NCI-H524 (cell line): ENCODE measurements at places on chromosomes 6 and 20.

GRCh38 chr6:42694586-42694985 lies 27.8 kb downstream of the PRPH2 start:
- DNase-seq, result no peak

GRCh38 chr20:50298554-50299324 lies 108.1 kb downstream of the CEBPB start:
- DNase-seq, result no peak

DNA sequence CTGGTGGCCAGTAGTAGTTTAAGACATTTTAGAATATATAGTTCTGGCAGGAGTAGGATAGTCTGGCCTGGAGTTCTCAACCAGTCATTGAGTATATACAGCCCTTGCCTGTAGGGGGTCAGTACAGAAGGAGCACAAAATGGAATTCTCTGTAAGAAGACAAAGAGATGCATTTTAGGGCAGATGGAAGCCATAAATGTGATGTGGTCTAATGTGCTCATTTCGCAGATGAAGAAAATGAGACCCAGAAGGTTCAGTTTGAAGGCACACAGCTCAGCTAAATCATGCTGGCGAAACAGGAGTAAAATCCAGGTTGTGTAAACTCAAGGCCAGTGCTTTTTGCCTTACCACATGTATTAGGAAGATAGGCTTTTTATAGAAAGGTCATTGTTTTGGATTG lies 29.6 kb downstream of the QKI start:
- no peak for DNase-seq

DNA sequence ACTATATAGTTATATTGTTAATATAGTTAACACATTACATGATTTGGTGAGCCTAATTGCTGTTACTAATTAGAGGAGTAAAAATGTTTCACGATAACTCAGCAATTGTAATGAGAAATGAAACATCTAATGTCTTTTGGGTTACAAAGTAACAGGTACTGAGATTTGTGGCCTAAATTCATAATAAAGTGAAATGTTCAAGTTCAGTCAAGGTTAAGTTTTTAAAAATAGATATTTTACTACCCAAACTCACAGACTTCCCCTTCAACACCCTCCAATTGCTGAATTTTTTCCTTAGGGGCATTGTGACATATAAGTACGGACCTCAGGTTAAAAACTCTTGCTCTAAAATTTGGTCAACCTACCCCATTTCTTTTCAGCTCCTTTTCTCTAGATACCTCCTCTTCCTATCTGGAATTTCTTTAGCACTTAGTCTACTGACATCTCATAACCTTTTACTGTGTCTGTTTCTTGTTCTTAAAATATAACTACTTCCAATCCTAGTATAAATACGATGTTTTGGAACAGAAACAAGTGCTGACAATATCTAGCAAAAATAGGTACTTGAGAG lies 112.3 kb upstream of the PRSS16 start:
- no peak for DNase-seq

DNA sequence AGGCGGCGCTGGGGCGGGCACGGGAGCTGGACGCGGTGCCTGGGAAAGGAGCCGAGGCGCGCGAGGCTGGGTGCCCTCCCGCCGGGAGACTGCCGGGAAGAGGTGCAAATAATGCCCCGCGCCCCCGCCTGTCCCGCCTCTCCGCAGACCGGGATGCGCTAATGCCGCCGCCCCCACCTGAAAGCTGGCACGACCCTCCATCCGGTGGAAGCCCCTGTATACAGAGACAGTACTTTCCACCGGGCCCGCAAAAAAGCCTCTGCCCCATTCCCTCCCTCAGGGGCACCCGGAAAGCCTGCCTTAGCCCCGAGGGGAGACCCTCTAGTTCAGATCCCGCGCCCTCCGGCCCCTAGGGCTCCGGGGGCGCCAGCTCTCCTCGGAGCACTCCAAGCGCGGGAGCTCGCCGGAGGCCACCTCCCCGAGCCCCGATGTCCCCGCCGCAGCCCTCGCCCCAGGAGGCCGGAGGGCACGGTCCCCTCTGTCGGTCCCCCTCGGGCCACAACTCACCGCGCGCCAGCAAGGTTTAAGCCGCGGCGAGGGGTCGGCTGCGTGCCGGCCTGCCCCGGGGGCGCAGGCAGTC lies 1.2 kb downstream of the GRM4 start:
- DNase-seq, result no peak

DNA sequence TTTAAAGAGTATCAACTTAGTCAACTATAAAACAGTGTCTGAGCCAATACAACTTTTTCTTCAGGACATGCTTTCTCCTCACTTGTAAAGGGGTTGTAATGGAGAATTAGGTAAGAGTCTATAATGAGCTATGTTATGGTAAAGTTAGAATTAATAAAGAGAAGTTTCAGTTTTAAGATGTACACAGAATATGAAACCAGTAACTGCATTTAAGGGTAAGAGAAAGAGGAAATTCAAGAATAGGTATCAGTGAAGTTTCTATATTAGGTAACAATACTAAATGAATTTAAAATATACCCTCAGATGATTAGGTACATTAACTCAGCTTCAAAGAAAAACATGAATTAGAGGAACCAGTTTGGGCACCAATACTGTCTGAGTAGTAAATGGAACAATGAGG lies 1444.3 kb upstream of the ADGRB3 start:
- no peak for DNase-seq

GRCh38 chr20:61885759-61886715 lies 179.6 kb downstream of the TAF4 start:
- DNase-seq, result no peak

DNA sequence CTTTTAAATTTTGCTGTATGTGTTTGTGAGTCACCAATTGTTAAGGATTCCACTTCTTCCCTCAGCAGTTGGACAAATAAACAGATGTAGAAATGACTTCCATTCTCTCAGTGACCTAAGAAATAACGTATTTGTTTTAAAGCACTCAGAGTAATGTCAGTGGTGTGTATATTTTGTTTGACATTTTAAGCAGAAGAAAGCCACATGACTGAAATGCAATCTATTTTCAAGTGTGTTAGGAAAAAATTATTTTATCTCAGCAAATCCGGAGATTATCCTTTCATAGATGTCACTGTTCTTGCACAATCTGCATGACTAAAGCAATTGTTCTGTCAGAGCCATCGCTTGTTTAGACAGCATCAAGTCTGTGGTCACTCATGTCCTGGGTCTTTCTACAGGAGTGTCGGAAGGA lies 77.1 kb downstream of the JAG1 start:
- DNase-seq, result no peak

- DNase-seq, result no peak
Observed at GRCh38 chr20:44039147-44039546, 124.5 kb downstream of the TOX2 start.

GRCh38 chr20:61875221-61875885 lies 190.3 kb downstream of the TAF4 start:
- DNase-seq, result no peak

DNA sequence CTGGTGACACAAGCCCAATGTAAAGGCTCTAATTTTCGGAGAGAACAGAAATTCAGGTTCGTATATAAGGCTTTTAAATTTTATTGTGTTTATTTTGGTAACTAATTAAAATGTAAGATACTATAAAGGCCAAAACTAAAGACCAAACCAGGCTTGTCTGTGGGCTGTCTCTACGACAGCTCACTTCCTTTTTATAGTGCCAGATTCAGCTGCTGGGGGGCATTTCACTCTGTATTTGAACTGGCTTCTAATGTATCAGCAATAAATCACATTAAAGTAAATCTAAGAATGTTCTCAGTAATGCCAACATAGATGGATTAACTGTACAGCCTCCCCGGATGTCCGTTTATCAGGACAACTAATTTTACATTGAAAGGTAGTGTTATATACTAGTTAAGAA lies 31.1 kb upstream of the STXBP5 start:
- no peak for DNase-seq

- no peak for DNase-seq
Observed at GRCh38 chr6:6886171-6886885, 221.4 kb upstream of the RREB1 start.

- no peak for DNase-seq
Observed at GRCh38 chr6:8020083-8020482, 44.1 kb downstream of the BLOC1S5 start.

GRCh38 chr6:36127462-36128016 lies 2.8 kb upstream of the MAPK13 start:
- DNase-seq, result no peak

GRCh38 chr6:8219352-8219943 lies 117.1 kb upstream of the EEF1E1 start:
- no peak for DNase-seq

- no peak for DNase-seq
Observed at GRCh38 chr6:42182101-42182500, 8.9 kb downstream of the GUCA1A start.

DNA sequence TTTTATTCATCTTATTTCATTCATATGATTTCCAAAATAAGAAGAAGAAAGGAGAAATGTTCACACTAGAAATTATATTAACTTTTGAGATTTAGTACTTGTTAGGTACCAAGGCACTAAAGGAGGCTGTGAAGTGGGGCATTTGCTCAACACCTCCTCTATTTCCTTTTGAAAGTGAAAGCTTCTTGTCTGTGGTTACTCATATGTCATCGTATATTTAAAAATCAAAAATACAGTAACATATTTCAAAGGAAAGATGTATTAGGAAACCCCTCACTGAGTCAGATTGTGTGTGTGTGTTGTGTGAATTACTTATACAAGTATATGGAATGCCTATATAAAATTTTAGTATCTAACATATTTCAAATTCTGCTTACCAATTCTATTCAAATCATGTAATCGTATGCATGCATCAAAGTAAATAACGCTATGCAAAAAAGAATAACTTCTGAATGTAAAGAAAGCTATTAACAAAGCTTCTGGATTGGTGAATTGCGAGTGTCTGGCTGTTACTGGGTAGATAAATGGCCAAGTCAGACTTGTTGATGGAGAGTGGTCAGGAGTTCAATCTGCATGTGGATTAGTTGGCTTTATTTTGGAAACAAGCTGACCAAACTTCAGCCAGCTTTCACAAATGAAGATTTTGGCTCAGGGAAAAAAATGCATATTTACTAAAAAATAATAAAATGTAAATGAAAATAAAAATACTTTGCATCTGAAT lies 70.9 kb downstream of the PACRG start:
- no peak for DNase-seq

GRCh38 chr6:165060720-165061119 lies 248.7 kb downstream of the C6orf118 start:
- no peak for DNase-seq

- peak; percentile 51 for DNase-seq
Observed at GRCh38 chr6:36559011-36559793, 11.9 kb upstream of the STK38 start.

DNA sequence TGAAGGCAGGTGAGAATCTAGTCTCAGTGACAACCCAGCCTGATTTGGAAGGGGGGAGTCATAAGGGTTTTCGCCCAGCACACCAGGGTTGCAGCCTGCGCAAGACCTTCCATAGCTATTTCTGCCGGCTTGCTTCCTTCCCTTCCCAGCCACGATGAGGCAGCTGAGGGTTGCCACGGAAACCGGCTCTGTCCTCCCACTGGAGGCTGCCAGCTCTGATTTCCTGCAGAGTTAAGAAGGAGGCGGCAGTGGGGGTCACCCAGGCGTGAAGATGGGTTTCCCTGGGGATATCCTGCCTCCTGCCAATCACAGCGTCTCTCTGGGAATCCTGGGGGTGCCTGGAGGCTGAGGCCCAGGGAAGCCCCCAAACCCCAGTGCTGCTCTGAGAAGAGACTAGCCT lies 23.1 kb upstream of the KCNB1 start:
- DNase-seq, result peak; percentile 63

GRCh38 chr6:88114838-88115237 lies 51.3 kb downstream of the CNR1 start:
- DNase-seq, result no peak

DNA sequence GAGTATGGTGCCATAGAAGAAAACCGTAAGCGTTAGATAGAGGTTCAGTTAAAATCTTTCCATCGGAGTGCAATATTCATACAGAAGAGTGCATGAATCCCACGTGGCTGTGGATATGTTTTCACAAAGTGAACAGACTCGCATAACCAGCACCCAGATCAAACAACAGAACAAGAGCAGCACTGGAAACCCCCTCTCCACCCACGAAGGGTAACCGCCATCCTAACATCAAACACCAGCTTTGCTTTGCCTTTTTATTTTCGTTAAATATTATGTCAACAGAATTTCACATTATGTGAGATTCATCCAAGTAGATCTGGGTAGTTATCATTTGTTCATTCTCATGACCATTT lies 4.7 kb downstream of the GTSF1L start:
- DNase-seq, result no peak

GRCh38 chr6:44102527-44102926 lies 24.7 kb downstream of the MRPL14 start:
- DNase-seq, result no peak

DNA sequence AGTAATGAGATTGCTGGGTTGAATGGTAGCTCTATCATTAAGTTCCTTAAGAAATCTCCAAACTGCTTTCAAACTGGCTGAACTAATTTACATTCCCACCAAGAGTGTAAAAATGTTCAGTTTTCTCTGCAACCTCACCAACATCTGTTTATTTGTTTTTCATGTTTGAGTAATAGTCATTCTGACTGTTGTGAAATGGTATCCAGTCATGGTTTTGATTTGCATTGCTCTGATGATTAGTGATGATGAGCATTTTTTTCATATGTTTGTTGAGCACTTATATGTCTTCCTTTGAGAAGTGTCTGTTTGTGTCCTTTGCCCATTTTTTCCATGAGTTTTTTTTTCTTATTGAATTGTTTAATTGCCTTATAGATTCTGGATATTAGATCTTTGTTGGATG lies 24.9 kb downstream of the DEFB125 start:
- no peak for DNase-seq

DNA sequence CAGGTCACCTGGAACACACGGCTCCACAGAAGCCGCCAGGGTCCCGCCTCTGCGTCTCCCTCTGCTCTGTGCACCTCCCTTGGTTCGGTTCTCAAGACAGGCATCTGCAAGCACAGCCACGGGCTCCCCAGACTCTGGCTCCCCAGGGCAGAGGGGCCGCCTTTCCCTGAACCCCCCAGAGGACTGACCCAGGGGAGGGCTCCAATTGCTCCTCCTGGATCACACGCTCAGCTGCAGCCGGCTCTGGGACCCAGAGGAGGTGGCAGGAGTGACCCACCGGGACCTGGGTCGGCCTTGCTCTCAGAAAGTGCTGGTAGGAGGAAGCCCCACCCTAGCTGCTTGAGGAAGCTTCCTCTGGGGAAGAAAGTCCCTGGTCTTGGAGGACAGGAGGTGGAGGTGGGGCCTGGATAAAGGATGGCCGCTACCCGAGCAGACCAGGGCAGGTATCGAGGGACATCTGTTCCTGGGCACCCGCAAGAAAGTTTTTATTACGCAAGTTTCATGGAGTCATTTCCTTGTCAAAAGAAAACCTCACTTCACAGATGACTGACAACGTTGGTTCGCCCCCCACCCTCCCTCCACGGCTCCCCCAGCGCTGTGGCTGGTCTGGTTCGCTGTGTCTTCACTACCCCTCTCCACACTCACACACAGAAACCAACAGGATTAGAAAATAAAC lies 103.9 kb upstream of the AFDN start:
- DNase-seq, result no peak
